ENCODE measurements at places on chromosomes 2 and 18. TPM values are rescaled to one million over a fixed set of nuclear protein-coding genes. Genes with fewer than 3 reads are reported as not detected.

The PIK3C3 gene
- polyA plus RNA-seq: 27.1 TPM

The GCC2 gene
- polyA plus RNA-seq: 10.4 TPM

The KATNAL2 gene
- 1.9 TPM for polyA plus RNA-seq

The DSG1 gene
- polyA plus RNA-seq: not detected

The KYNU gene
- 33.9 TPM for polyA plus RNA-seq

The GPR55 gene
- polyA plus RNA-seq: 0.18 TPM

The HNMT gene
- 62.2 TPM for polyA plus RNA-seq

The RNF25 gene
- 20.0 TPM for polyA plus RNA-seq

The CRYGC gene
- not detected for polyA plus RNA-seq

The TMEM87B gene
- polyA plus RNA-seq: 11.2 TPM

The IL1R2 gene
- 902 TPM for polyA plus RNA-seq

The CDH20 gene
- polyA plus RNA-seq: 0.07 TPM

The ACOXL gene
- polyA plus RNA-seq: 13.9 TPM

The OBSL1 gene
- polyA plus RNA-seq: 58.4 TPM

The TOGARAM2 gene
- 7.9 TPM for polyA plus RNA-seq
